A549 (cell line): ENCODE measurements at places on chromosomes 7 and 10. TPM values are rescaled to one million over a fixed set of nuclear protein-coding genes. Genes with fewer than 3 reads are reported as not detected.

Gene VIM
- polyA plus RNA-seq: 830 to 987 TPM (median 875 TPM) in 3 replicates

- DNase-seq: no peak
These were observed 39.8 kb downstream of the SEM1 start for GRCh38 chr7:96669812-96670211.

GRCh38 chr10:71873582-71874211 lies 22.6 kb upstream of the PSAP start:
- DNase-seq: no peak

GRCh38 chr10:119395280-119396007 lies 147.1 kb downstream of the RGS10 start:
- no peak for DNase-seq

DNA sequence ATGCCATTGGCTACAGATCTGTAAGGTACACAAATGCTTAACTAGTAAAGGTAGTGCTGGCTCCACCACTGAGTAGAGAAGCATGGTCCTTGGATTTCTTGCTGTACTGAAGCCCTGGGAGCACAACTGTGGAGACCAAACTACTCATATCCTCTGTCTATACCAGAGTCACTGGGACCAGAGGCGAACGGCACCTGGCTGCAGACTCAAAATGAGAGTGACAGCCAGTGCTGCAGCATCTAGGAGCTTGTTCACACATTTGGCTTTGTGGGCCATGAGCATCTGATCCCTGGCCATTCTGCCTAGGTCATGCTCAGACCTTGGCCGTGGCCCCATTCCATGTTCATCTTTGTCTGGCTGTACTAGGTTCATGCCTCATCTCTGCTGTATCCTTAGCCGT lies 31.9 kb downstream of the LRRC18 start:
- no peak for DNase-seq

Gene OR2A12
- not detected in 3 replicates for polyA plus RNA-seq

Gene FAM25A
- not detected in 3 replicates for polyA plus RNA-seq

Gene DGKB
- not detected in 3 replicates for polyA plus RNA-seq

DNA sequence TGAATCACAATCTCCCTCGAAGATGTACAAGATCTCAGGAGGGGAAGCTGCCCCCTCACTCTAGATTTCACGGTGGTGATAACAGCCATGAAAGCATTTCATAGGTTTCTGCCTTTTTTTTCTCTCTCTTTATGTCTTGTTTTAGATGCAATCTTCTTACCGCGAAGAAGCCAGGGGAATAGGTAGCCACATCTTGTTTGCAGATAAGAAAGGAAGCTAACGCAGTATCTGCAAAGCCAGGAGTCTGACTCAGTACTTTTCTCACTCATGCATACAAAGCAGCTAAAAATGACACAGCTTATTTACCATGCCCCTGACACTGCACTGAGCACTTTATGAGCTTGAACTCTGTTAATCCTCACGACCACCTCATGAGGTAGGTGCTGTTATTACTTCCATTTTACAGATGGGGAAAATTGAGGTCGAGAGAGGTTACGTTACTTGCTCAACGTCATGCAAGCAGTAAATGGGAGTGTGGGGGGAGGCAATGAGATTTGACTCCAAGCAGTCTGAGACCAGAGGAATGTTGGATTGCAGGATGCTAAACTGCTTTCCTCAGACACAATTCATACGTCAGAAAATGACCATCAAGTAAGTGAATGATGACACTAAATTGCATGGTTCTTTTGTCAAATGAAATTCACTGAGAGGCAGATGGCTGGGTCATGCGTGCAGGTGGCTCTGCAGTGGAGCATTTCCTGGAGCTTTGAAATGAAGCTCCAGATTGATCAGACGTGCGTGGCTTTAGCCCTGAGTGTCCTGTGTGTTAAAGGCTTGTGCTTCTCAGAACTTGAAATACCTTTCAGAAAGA lies 3.3 kb downstream of the MAP3K8 start:
- peak; percentile 58 for DNase-seq

Gene RBP3
- not detected in 3 replicates for polyA plus RNA-seq

GRCh38 chr10:62866941-62867340 lies 50.8 kb upstream of the EGR2 start:
- no peak for DNase-seq

GRCh38 chr10:114334301-114334700 lies 70.0 kb downstream of the AFAP1L2 start:
- no peak for DNase-seq

- no peak for DNase-seq
These were observed 50.4 kb downstream of the ADRA2A start for GRCh38 chr10:111127081-111127848.

Gene SCIN
- polyA plus RNA-seq: 0.05 to 0.12 TPM (median 0.05 TPM) in 3 replicates

Gene TMEM139
- 0.37 to 0.71 TPM (median 0.42 TPM) in 3 replicates for polyA plus RNA-seq

Gene CRYGN
- 0.07 TPM in 1 of 3 replicates, not detected in the others for polyA plus RNA-seq

DNA sequence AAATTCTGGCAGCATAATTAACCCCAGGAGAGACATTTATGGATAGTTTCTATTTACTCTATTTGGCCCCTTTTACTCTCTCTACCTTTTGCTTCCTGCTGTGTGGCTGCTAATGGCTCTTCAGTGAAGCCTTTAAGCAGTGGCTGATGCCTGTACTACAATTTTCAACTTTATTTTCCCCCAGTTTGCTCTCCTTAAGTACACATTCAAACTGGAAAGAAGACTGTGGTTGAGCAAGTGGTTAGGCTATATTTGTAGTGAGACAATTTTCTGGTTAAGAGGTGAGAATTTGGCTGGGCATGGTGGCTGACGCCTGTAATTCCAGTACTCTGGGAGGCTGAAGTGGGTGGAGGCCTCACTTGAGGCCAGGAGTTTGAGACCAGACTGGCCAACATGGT lies 8.5 kb upstream of the RSBN1L start:
- DNase-seq: no peak

DNA sequence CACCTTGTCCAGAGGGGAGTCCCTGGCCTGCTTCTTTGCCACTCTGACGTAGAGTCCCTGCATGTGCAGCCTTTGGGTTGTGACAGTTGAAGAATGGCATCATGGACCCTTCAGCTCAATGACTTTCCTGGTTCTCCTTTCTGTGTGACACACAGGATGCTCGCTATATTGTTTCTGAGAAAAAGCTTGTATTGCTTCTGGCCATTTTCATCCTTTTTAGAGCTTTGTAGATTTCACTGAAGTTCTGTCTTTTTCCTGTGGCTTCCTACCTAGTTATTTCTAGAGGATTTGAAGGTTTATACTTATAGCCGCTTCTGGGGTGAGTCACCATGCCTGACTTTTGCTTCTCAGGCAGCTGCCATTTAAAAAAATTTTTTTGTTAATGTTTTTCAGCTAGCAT lies 27.0 kb downstream of the SND1 start:
- DNase-seq: no peak

- no peak for DNase-seq
These were observed 381.1 kb downstream of the SDK1 start for GRCh38 chr7:3682028-3682710.

GRCh38 chr10:99366666-99367065 lies 37.5 kb downstream of the CNNM1 start:
- DNase-seq: no peak

DNA sequence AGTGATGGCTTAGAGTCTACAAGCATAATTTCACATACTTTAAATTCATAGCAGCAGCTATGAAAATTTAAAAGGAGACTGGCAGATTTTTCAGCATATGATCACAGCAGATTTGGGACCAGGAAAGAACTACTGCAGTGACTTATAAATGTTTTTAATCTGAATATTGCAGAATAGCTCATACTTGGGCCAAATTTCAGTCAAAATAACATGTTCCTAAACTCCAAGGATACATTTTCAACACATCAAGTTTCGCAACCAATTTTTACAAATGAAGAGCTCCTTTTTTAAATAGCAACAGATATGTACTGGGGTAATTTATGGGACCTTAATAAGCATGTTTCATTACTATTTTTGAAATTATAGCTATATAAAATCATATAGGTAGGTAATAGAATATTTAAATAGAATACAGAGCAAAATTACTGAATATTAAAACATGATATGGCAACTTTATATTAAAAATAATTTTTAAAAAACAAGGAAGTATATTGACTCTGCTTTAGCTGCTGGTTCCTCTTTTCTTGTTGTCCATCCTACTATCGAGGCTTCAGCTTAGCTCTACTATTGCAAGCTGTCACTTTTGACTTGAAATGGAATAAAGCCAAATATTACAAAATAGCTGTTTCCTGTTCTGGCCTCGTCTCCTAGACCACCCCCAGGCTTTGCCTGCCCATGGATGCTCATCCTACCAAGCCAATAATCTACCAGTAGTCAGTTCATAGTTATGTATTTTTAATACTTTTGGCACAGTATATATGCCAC lies 123.1 kb downstream of the NRBF2 start:
- DNase-seq: no peak

Gene SPDYE2
- not detected in 3 replicates for polyA plus RNA-seq

DNA sequence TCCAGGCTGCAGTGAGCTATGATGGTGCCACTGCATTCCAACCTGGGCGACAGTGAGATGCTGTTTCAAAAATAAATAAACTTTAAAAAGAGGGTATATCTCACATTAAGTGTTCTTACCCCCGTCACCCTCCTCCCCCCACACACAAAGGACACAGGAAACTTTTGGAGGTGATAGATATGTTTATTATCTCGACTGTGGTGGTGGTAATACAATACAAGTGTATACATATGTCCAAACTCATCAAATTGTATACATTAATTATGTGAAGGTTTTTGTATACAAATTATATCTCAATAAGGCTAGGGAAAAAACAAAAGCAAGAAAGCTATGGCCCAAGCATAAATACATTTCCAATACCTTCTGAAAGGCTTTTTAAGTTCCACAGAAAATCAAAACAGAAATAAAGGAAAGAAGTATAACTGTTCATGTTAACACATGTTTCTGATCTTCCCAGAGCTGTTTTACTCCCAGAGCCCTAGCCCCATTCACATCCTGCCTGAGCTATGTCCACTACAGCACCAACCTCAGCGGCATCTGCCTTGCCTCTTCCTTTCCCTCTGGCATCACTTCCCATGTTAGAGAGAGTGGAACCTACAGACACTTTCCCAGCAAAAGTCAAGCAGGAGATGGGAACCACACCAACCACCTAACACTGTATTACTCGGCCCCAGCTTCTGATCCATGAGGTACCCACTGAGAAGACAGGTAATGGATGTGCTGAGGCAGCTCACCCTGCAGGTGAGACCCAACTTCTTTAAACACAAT lies 48.1 kb downstream of the SGMS1 start:
- no peak for DNase-seq

GRCh38 chr7:70810558-70811139 lies 321.3 kb upstream of the GALNT17 start:
- DNase-seq: no peak

DNA sequence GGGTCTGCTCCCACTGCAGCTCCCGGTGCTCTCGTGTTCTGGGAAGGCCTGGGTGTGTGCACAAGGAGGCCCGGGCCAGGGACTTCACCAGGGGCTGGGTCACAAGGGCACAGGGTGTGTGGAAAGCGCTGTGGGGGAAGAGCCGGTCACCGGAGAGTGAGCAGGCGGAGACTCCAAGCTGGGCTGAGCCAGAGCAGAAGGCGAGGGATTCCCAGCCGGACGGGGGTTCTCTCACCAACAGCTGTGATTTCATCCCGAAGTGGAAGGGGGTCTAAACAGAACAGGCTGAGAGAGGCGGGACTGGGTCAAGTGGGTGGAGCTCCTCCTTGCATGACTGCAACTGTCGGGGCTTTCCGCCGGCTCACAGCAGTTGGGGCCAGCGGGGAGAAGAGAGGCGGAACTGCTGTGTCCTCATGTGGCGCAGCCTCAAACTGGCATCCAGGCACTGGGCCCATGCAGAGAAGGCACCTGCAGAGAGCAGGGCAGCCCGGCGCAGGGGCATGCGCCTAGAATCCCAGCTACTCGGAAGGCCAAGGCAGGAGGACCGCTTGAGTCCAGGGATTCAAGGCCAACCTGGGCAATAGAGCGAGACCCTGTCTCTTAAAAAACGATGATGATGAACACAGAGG lies 7.6 kb upstream of the ORAI2 start:
- DNase-seq: no peak

DNA sequence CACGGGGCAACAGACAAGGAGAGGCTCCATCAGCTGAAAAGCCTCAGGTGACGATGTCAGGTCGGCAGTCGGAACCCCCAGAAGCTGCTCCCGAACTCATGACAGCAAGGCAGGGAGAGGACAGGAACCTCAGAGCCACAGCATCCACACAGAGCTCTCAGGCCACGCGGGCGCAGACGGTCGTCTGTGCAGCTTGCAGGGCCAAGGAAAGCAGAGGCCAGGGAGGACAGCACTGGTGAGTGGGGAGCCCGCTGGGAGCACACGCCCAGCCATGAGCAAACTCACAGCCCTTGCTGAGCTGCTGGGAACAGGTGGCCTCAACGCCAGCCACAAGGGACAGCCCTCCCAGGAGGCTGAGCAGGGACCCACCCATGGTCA lies 138.9 kb downstream of the MAD1L1 start:
- DNase-seq: no peak

DNA sequence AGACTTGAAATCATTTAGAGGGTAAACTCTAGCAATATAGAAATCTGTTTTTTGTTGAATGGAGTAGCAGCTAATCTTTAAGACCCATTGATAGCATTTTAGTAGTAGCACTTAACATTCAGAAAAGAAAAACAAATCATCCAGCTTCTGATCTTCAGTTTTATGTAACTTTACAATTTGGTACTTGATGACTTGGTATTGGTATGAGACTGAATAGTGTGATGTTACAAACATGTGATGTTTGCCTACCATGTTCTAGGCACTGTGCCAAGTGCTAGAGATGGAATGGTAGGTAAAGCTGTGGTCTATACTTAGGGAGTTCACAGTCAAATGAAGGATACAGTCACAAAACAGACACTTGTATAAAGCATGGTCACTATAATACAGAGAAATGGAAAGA lies 21.3 kb downstream of the ZEB1 start:
- no peak for DNase-seq

- DNase-seq: no peak
These were observed 63.6 kb upstream of the HGF start for GRCh38 chr7:81833401-81833800.

Gene ADGRA1
- 0.03 TPM in 1 of 3 replicates, not detected in the others for polyA plus RNA-seq

Gene SRGN
- 50.5 to 59.3 TPM (median 51.9 TPM) in 3 replicates for polyA plus RNA-seq

DNA sequence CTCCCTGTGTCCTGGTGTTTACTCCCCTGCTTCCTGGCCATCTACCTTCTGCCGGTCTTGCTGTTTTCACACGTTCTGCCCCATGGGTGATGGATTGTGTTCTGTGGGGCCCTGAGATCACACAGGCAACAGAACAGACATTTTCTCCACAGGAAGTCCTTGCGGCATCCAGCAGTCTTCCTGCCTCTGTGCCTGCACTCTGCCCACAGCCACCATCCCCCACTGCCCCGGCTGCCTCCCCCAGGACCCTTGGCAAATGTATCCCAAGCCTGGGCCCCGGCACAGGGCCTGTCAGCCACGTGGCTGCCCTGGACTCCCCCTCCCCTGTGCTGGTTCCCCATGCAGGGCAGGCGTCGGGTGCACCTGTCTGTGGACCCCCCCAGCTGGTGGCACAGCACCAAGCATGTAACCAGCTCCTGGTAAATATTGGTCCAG lies 184.2 kb downstream of the WDR37 start:
- DNase-seq: no peak

- DNase-seq: no peak
These were observed 358.8 kb downstream of the BBS9 start for GRCh38 chr7:33487998-33488682.
